SJSA1 (cell line): ENCODE measurements at places on chromosomes 16 and 17.

DNA sequence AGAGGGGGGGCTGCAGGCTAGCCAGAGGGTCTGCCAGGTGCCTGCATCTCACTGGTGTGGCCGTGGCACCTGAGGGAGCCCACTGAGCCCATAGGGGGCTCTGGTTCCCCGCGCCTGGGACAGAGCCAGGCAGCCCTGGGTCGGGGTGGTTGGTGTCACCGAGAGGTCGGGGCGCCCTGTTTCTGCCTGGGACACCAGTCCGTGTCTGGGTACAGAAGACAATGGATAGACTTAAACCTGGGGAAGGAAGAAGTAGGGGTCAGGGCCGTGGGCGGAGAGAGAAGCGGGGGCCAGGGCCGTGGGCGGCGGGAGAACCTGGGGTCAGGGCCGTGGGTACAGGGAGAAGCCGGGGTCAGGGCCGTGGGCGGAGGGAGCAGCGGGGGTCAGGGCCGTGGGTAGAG, 3.0 kb downstream of the RFNG start:
- no peak for DNase-seq

DNA sequence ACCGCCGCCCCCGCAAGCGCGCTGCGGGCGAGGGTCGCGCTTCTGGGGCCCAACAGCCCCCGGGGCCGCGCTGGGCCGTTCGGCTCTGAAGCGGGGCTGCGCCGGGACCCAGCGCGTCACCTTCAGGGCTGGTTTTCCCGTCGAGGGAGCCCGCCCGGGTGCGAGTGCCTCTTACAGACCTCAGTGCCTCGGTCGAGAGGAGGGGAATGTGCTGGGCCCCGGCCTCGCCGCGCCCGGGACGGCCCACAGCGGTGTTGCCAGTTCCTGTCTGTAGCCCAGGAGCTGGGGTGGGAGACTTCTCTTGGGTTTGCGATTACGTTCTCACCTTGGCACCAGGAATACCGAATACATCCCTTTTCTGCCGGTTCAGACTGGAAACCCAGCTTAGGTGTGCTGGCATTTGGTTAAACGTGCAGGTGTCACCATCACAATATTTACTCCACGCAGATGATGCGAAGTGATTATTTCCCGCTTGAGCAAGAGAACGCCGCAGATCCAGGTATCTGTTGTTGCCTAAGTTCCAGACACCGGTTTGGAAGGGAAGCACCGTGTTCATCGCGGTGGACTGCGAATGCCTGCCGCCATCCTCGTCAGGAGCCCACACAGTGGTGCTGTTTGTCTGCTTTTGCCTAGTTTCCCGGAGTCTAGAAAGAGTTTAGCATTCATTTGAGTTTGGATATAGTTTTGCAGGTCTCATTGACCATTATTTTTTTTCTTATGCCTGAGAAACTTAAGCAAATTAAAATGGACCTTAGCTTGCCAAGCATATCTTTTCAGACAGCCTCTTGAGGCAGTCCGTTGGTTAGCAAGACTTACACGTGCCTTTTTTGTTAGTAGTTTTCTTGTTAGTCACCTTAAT, 914 bp downstream of the MAP1LC3B start:
- DNase-seq, result peak; percentile 41

DNA sequence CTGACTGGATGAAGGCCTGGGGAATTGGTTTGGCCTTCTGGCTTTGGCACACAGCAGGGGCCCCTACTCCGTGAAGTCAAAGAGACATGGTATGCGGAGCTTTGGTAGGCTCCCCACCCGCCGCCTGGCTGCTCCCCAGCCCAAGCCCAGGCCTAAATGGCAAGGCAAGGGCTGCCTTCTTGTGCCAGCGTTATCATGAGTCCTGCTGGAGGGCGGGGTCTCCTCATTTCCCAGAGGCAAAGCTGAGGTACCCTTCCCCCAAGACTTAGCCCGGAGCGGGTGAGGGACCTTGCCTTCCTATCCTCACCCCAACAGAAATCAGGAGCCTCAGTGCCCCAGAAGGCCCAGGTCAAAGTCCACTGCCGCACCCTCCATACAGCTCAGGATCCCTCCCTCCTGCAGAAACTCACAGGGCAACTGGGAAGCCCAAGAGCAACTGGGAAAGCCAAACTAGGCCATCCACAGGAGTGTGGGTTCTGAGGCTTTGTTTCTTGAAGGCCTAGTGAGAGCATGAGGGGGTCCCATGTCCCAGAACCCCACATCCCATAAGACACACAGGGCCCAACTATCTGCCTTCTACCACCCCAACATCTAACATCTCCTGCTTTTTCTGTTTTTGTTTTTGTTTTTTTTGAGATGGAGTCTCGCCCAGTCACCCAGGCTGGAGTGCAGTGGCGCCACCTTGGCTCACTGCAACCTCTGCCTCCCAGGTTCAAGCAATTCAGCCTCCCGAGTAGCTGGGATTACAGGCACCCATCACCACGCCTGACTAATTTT, 9.3 kb downstream of the PGAP3 start:
- DNase-seq, result no peak

DNA sequence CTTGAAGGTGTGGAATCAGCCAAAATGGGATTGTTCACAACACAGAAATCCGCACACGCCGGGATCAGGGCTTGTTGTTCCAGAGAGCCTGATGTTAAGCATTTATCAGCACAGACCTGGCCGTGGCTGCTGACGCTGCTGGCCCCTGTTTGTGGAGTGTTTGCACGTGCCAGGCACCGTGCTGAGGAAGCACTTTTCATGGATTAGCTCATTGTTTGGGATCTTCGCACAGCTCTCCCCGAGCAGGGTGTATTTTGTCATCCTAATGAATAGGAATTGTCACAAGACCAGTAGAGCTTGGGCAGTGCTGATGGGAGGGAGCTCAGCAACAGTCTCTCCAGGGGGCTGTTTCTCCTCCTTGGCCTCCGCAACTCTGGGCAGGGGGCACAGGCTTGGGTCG, 160.4 kb upstream of the PLCG2 start:
- no peak for DNase-seq

GRCh38 chr17:78933025-78933958, 8.1 kb upstream of the TIMP2 start:
- DNase-seq, result peak; percentile 97

- DNase-seq, result no peak
These were observed 380.0 kb upstream of the XYLT1 start for GRCh38 chr16:17850581-17851250.

GRCh38 chr17:67413388-67413787, 36.3 kb downstream of the PITPNC1 start:
- DNase-seq, result no peak

DNA sequence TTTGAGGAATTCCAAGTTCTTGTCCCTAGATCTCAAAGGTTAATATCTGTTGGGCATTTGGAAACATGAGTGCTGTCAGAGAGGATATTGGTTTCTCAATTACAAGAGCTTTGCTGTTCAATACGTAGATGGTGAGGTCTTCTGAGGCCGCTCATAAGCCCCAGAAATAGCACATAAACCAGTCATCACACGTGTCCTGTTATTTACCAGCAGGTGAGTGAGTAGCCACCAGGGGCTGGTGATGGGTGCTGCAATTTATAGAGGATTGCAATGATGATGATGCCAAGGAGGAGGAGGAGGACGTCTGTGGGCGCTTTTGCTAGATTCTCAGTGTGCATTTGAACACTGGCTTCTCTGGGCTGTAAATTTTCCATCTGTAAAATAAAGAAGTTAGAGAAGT, 89.0 kb downstream of the SALL1 start:
- no peak for DNase-seq

- no peak for DNase-seq
These were observed 26.9 kb downstream of the DNAH2 start for GRCh38 chr17:7744416-7744815.

- peak; percentile 37 for DNase-seq
These were observed 565 bp downstream of the WDR45B start for GRCh38 chr17:82647593-82648164.

GRCh38 chr16:619476-620100, 11.2 kb upstream of the WFIKKN1 start:
- no peak for DNase-seq

GRCh38 chr17:7523033-7523432, 25.8 kb upstream of the TNFSF12 start:
- DNase-seq, result no peak

- DNase-seq, result no peak
These were observed 27.1 kb upstream of the MYLK3 start for GRCh38 chr16:46775214-46775613.

- DNase-seq, result peak; percentile 94
These were observed 5.0 kb upstream of the TLCD2 start for GRCh38 chr17:1714980-1715802.

DNA sequence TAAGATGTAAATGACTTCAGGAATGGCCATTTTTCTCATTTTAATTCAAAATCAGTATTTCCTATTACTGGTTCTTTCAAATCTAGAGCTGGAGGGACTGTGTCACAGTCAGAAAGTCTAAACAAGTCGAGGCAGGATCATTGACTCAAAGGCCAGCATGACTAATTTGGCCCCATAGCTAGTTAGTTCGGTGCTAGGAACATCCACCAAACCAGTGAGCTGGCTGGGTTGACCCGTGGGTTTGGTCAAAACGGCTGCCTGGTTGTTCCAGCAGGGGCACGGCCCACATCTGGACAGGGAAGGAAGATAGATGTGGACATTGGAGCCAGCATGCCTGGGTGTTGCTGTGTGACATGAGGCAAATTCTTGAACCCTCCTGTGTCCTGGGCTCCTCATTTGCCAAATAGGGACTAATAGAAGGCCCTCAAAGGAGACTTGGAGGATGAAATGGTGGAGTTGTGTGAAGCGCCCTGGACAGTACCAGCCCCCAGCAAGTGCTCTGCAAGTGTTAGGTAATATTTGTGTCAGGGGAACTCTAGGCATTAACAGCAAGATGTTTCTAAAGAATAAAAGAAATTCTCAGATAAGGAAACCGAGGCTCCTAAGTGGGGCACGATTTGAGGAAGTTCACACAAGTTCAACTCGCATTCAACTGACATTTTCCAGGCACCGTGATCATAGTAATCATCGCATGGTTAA, 46.2 kb downstream of the MEOX1 start:
- DNase-seq, result no peak

DNA sequence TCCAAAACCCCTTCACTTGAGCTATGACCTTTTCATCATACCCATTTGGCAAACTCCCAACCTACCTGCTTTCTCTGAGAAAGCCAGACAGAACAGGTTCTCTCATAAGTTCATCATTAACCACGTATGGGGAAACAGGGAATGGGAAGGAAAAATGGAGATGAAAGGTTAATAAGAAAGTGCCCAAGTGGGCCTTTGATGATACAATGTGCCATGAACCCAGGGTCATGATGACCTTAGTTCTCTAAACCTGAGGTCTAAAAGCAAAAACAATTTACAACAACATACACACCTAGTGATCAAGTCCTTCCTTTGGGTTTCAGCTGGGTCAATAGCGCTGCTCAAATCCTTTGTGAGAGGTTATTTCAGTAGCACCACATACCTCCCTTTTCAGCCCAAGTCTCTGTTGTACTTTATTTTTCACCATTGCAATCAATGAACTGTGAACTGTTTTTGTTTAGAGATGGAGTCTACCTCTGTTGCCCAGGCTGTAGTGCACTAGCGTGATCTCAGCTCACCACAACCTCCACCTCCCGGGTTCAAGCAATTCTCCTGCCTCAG, 14.5 kb upstream of the RANGRF start:
- DNase-seq, result no peak
